ENCODE measurements at places on chromosomes 4 and X.
A peak's percentile ranks its signal among the peaks of the same experiment; 100 is the strongest.

- DNase-seq = no peak
Measured at GRCh38 chr4:127822430-127822829, 40.3 kb downstream of the HSPA4L start.

GRCh38 chr4:532588-533317, 33.7 kb downstream of the PIGG start:
- no peak for DNase-seq

DNA sequence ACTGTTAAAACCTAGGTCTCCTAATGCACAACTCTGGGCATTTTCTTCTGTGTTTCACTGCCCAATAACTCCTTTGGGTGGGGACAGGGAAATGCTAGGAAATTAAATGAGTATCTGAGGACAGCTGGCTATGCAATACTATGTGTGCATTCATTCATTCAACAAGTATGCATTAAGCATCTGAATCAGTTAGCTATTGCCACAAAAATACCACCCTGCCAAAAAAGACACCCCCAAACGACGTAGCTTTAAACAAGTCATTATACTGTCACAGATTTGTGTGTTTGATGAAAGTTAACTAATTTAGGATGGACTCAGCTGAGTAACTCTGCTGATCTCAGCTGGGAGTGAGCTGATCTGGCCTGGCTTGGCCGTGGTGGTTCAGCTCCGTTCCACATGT, 29.8 kb upstream of the PTCHD1 start:
- DNase-seq = no peak

GRCh38 chr4:76723924-76724323, 174.0 kb downstream of the SOWAHB start:
- DNase-seq = no peak

- no peak for DNase-seq
Measured at GRCh38 chrX:68868316-68868715, 39.5 kb downstream of the EFNB1 start.

DNA sequence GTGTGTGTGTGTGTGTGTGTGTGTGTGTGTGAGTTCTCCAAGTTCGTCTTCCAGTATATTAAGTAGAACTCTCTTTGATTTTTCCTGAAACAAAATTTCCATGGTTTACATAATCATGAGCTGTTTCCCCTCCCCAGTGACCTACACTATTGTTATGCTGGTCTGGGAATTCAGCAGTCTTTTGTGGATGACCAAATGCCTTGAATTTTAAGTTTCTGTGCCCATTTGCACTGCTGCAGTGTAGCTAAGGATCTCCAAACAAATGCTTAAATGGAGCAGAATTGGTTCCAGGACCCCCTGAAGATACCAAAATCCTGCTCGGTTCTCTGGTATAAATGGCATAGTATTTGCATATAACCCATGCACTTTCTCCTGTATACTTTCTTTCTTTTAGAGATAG, 77.2 kb upstream of the SLC34A2 start:
- no peak for DNase-seq

- DNase-seq = no peak
Measured at GRCh38 chr4:86160426-86160825, 199.4 kb downstream of the MAPK10 start.

DNA sequence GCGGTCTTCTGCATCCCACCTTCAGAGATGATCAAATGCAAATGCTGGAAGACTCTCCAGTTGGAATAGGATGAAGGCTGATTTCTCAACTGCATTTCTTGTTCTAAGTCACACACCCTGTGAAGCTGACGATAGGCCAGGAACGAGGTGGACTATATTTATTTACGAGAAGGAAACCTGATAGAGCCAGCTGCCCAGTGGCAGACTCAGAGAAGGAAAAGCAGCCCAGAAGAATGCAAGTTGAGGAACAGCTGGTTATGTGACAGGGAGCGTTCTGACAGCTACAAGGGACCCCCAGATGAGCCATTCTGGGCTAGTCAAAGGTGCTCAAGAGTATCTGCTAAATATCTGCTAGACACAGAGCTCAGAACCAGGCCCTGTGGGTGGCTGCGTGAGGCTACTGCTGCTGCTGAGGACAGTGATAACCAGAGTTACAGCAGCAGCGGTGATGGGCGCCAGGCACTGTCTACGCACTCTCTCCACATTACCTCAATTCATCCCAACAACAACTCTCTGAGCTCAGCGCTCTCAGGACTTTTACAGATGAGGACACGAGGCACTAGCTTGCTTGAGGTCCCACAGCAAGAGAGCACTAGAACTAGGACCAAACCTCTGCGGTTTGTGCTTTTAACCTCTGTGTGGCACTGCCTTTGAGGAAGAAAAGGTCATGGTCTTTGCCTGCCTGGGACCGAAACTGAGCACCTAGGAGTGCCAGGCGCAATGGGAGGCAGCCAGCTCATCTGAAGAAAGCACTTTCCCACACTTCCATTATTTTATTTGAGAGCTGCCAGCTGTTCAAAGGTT, 69.0 kb downstream of the GATB start:
- DNase-seq = no peak

DNA sequence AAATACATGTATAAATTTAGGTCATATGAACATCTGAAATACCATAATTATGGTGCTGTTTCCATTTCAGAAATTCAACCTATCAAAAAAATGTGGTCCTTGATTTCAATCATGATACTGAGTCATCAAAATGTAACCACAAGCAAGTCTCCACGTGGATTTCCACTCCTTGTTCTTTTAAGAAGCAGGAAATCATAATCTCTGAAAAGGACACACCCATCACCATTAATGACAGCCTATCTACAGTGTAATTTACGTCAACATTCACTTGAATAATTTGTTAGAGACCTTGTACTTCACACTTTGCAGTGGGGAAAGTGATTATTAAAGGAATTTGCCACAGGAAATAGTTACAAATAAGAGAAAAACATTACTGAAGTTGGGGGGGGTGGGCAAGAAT, 17.7 kb upstream of the SLC7A11 start:
- DNase-seq = no peak

GRCh38 chrX:39753293-39753996, 344.3 kb downstream of the BCOR start:
- DNase-seq = no peak

- no peak for DNase-seq
Measured at GRCh38 chr4:58760737-58761136, 1650.6 kb upstream of the IGFBP7 start.

- no peak for DNase-seq
Measured at GRCh38 chr4:63563288-63564014, 845.8 kb downstream of the TECRL start.

- DNase-seq = no peak
Measured at GRCh38 chrX:20231598-20231997, 35.1 kb downstream of the RPS6KA3 start.

- no peak for DNase-seq
Measured at GRCh38 chrX:103927030-103927429, 35.4 kb upstream of the TMSB15B start.

DNA sequence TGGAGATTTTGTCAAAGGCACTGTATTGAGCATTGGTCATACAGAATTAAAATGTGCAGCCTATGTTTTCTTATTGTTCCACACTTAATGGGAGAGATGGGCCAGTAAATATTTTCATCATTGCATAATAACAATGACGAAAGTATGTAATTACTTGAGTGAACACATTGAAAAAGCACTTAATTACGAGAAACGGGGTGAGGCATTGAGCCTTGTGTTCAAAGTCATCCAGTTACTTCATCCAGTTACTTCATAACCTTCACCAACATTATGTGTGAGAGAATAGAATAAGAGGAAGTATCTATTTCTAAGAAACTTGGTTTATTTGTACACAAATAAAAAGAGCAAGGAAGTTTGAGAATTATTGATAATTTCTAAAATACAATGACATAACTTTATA, 1427.0 kb downstream of the ADGRL3 start:
- no peak for DNase-seq

- no peak for DNase-seq
Measured at GRCh38 chrX:71955530-71956120, 45.0 kb downstream of the NHSL2 start.

DNA sequence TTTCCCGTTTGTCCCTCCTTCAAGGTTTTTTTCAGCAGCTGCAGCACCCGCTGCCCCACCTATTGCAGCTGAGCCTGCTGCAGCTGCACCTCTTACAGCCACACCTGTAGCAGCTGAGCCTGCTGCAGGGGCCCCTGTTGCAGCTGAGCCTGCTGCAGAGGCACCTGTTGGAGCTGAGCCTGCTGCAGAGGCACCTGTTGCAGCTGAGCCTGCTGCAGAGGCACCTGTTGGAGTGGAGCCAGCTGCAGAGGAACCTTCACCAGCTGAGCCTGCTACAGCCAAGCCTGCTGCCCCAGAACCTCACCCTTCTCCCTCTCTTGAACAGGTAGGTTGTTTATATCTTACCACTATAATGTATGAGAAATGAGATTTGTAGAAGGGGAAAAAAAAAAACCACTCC, 4.5 kb downstream of the PRR27 start:
- no peak for DNase-seq

- DNase-seq = no peak
Measured at GRCh38 chr4:1559896-1560650, 124.0 kb downstream of the FAM53A start.

GRCh38 chrX:13768939-13769338, 34.4 kb downstream of the OFD1 start:
- DNase-seq = no peak

GRCh38 chr4:140237616-140238350, 83.8 kb upstream of the MAML3 start:
- no peak for DNase-seq

DNA sequence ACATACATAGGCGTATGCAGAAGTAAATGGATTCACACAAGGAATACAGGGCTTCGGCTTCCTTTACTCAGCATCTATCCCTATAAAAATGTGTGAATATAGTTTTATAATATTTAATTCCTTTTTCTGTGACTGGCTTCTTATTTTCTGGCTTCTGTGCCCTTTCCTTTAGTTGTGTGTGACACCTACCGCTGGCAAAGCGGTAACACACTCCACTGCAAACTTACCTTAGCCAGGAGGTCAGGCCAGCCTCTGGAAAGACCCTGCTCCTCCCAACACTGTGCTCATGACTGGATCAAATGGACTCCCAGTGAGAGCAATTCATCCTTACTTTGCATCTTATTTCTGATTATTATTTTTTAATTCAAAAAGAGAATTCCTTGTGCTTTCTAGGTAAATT, 244.2 kb downstream of the ANK2 start:
- no peak for DNase-seq

GRCh38 chr4:17336069-17336468, 175.8 kb downstream of the QDPR start:
- DNase-seq = no peak

- no peak for DNase-seq
Measured at GRCh38 chr4:156725257-156725656, 246.3 kb downstream of the PDGFC start.

DNA sequence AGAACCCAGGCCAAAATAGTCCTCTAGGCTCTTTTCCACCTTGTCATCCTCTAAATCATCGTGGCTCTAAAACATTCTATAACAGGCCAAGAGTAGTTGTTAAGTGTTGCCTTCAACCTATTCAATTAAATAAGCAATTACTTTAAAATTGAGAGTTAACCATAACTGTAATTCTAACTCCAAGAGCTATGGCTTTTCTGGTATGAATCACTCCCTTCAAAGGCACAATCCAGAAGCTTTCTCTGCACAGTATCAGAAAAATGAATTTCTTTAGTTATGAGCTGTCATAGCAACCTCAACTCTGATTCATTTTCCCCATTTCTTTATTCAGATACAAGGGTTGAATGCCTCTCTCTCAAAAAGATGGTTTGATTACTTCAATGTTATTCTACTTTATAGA, 21.7 kb downstream of the INPP4B start:
- no peak for DNase-seq

- no peak for DNase-seq
Measured at GRCh38 chrX:64792598-64793337, 183.5 kb downstream of the ZC4H2 start.

- DNase-seq = peak; percentile 41
Measured at GRCh38 chr4:146175541-146176453, at the start of gene LSM6. Gene LSM6 (plus strand): TSS chr4:146175718. CDS start chr4:146182922, 7,204 bp downstream.

DNA sequence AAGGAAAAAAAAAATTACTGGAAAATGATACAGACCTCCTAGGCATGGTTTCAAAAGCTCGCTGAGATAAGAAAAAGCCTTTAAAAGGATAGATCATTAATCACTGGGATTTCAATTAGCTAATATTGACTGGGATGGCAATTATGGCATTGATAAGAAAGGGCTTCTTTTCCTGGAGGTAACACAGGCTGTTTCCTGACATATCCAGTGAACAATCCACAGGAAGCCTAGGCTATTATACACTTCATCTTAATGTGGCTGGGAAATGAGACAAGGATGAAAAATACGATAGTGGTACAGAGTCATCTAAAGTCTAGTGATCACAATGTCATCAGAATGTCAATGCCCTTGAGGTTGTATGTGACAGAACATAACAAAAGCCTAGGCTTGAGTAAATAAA, 1579.3 kb downstream of the C4orf33 start:
- DNase-seq = no peak

- no peak for DNase-seq
Measured at GRCh38 chr4:105504744-105505143, 30.9 kb upstream of the PPA2 start.

- DNase-seq = no peak
Measured at GRCh38 chr4:9923195-9923812, 98.0 kb downstream of the SLC2A9 start.

DNA sequence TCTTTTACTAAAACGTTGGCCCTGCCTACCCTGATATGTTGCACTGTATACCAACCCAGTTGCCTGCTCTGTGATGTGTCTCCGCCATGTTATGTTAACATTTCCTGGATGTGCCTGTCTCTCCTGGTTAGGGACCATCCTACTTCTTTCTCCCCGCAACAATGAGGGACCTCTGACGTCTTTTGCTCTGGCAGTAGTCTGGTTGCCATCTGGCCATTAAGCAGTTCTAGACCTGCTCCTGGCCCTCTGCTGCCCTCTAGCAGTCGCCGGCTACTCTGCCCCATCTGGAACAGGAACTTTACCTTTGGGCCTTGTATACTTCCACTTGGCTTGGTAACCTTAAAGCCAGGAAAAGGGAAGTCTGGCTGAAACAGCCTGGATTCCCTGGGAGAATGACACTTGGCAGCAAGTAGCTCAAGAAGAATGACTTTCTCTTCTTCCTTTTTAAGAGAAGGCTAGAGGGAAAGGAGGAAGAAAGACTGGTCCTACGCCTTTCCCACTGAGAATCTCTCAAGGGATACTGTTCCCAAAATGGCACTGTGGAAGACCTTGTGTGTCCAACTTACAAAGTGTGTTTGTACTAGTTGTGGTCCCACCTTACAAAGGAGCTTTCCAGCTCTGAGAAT, 63.5 kb downstream of the GPC3 start:
- DNase-seq = no peak

- no peak for DNase-seq
Measured at GRCh38 chrX:138648568-138648967, 62.9 kb downstream of the FGF13 start.

DNA sequence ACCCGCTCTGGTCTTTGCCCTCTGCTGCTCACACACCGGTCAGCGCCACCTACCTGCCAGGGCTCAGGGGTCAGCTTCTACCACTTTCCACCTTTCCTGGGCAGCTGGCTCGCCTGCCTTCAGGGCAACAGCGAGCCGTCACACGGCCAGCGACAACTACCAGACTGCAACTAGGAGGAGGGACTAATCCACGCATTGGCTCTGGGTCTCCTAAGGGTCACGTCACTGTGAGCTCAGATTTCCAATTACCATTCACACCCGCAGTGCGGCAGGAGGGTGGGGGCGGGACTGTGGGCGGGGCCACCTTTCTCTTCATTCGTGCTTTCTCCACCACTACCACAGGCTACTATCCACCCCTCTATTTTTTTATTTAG, at the start of gene BEX5:
BEX5 (minus strand) TSS at position 172 of the 374 bp plus-strand sequence. CDS start 1,712 bp downstream, outside the sequence.
- no peak for DNase-seq

GRCh38 chr4:173319696-173320095, 14.5 kb downstream of the HMGB2 start:
- DNase-seq = no peak

- no peak for DNase-seq
Measured at GRCh38 chr4:79042079-79042674, 102.9 kb upstream of the PAQR3 start.

GRCh38 chrX:9609987-9610386, 145.1 kb downstream of the TBL1X start:
- no peak for DNase-seq

Data from stimulated activated CD4-positive, alpha-beta T cell treated with anti-CD3 and anti-CD28 coated beads, Interleukin-1b, Interleukin-23, amount 100 ng/mL, for 1 hour (primary cell).